ENCODE measurements at places on chromosomes 16 and 17.

- no peak for DNase-seq
Measured at GRCh38 chr17:80151333-80151732, 4.4 kb upstream of the EIF4A3 start.

DNA sequence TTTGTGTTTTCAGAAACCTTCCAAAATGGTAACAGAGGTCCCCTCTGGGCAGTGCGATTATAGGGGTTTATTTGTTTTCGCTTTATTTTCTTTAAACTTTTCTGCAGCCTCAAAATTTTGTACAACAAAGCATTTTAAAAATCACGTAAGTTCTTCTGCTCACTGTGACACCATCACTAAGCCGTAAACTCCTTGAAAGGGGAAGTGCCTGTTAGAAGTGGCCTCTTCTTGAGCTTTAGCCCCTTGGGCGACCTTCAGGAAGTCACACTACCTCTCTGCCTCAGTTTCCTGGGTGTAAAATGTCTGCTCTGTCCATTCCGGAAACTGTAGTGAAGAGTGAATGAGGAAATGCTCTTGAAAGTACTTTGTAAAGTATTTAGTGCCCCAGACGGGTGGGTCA, 26.6 kb downstream of the ARHGAP27 start:
- no peak for DNase-seq

DNA sequence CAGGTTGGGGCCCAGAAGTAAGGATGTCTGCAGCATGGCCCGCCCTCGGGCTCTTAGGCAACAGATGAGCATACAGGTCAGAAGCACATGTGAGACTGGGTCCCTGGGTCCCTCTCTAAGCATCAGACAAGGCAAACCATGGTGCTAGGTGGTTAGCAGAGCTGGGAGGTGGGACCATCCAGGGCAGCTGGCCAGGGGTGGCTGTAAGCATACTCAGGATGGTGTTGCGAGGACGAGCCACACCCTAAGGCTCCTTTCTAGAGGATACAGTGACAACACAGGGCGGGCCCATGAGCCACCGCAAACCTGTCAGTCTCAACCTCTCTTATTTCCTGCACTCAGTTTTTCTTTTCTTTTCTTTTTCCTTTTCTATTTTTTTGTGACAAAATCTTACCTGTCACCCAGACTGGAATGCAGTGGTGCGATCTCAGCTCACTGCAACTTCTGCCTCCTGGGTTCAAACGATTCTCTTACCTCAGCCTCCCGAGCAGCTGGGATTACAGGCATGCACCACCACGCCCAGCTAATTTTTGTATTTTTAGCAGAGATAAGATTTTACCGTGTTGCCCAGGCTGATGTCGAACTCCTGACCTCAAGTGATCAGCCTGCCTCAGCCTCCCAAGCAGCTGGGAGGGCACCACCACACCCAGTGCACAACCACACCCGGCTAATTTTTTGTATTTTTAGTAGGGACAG, 3.6 kb downstream of the FA2H start:
- no peak for DNase-seq

- DNase-seq, result no peak
Measured at GRCh38 chr17:14459955-14460354, 159.1 kb downstream of the HS3ST3B1 start.

DNA sequence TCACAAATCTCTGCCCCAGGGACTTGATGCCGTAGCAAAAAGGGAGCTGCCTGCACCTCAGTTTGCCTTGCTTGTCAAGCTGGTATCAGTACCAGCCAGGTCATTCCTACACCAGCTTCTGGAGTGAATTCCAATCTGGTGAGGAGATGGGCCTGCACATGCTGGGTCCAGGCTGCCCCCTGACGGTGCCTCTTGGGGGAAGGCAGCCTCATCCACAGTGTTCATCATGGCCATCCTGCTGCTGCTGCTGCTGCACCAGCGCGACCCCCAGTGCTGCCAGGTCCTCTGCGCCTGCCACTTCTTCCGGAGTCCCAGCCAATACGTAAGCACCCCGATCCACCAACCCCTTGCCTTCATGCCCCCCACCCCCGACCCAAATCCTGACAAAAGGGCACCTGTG, 8.3 kb downstream of the MRPL27 start:
- no peak for DNase-seq

DNA sequence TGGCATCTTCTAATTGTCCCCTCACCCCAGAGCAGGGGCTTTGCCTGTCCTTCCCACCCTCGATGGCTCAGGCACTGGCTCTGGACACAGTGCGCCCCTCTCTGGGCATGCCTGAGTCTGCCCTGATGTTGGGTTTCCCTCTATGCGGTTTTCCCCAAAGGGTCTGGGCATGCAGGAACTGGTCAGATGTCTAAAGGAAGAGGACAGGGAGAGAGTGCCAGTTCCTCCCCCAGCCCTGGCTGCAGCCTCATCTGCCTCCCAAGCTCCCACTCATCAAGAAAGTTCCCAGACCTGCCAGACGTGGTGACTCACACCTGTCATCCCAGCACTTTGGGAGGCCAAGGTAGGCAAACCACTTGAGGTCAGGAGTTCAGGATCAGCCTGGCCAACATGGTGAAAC, 41.3 kb upstream of the PABPN1L start:
- DNase-seq, result no peak

DNA sequence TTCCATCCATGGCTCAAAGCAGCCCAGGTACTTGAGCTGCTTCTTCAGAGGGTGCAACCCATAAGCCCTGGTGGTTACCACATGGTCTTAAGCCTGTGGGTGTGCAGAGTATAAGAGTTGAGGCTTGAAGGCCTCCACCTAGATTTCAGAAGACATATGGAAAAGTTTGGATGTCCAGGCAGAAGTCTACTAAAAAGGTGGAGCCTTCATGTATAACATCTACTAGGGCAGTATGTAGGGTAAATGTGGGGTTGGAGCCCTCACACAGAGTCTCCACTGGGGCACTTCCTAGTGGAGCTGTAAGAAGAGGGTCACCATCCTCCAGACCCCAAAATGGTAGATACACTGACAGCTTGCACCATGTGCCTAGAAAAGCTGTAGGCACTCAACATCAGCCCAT, 120.9 kb downstream of the HS3ST3A1 start:
- no peak for DNase-seq

DNA sequence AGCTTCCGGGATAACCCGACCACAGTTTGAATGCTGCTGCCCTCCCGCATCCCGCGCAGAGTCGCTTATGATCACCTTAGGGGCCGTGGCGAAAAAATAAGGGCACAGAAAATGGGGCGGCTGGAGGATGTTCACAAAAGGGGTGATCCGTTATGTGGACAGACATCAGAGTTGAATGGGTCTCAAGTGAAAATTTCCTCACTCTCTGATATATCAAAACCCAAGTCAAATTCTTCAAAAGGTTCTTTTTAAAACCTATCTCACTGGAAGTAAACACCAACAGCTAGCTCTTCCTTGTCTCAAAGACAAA, 400 bp upstream of the CEP112 start:
- DNase-seq, result no peak

DNA sequence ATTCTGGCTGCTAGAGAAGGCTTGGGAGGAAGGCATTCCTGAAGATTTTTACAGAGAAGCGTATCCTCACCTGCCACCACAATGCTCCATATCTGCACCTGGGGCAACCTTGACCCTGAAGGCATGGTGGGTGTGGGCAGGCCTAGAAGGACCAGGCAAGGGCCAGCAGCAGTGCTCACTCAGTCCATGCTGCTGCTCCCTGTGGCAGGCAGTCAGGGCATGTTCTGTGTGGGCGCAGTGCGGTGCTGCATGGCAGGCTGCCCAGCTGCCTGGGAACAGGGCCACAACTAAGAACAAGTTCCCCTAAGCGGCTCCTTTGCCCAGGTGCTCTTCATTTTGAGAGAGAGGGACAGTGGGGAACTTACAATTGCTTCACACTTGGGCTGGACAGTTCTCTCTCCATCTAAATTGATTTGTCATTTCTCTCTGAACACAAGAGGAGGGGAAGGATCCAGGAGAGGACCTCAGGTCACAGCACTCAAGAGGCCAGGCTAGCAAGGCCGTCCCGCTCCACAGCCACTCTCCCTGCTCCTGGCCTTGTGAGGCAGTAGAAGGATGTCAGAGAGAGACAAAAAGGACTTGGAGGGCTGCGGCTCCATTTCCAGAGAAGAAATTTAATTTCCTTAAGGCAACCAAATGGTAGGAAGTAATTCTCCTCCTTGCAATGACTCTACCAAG, 158.8 kb downstream of the AATF start:
- no peak for DNase-seq

GRCh38 chr16:66471716-66472393, 44.8 kb downstream of the BEAN1 start:
- DNase-seq, result no peak

- DNase-seq, result no peak
Measured at GRCh38 chr17:79080349-79080748, 5.7 kb downstream of the ENGASE start.

DNA sequence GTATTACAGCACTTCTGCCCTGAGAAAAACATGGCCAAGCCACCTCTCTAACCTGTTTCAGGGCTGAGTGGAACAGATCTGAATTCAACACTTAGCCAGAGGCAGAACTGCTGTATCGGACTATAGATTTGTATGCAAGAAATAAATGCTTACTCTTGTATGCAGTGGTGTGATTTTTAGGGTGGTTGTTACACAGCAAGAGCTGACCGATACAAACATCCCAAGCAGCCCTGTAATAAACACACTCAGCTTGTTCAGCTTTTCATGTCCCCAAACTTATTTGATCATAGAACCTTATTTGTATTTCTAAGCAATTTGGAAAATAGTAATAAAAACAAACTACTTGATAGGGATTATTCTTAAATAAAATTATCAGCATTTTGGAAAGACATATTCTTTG, 84.9 kb upstream of the RPH3AL start:
- DNase-seq, result no peak

DNA sequence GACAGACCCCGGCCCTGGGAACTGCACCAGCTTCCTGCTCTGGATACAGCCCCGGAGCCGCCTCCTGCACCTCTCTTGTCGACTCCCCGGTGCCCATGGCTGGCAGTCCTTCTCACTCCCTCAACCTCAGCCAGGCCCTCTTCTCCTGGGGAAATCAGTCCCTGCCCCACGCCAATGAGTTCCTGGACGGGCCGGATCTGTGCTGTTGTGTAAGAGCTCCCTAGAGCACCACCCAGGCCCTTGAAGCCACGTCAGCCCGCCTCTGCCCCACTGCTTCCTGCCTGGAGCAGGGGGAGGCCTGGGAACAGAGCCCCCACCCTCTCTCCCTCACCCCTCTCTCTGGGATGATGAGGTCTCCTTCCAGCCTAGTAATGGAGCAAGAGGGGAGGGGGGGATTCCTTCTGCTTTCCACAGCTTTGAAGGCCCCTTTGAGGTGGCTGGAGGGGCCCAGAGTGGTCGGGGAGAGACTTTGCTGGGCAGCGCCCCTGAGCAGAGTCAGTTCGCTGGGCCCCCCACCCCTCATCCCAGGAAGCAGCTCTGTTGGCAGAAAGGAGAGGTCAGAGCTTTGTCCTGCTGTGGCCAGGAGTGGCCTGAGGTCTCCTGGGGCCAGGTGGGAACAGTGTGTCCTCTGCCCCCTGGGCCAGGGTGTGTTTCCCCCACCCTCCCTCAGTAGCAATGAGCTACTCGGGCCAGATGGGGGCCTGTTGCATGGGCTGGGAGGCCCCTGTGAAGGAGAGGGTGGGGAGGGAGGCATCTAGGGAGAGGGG, 3.8 kb downstream of the PRR29 start:
- no peak for DNase-seq

DNA sequence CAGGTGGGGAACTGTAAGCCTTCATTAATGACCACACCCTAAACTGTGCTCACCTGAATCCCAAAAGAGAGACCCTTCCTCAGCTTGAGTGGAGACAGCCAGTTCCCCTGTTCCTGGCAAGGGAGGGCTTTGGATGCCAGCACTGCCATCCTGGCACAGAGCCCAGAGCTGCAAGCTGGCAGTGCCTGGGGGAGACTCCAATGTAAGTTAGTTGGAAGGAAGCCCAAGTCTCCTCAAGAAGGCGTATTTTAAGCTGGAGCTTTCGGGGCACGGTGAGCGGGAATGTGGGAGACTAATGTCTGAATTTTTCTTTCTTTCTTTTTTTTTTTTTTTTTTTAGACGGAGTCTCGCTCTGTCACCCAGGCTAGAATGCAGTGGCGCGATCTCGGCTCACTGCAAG, 4.7 kb downstream of the CDC42EP4 start:
- DNase-seq, result no peak

GRCh38 chr16:85133290-85133599, 21.0 kb upstream of the CIBAR2 start:
- no peak for DNase-seq

DNA sequence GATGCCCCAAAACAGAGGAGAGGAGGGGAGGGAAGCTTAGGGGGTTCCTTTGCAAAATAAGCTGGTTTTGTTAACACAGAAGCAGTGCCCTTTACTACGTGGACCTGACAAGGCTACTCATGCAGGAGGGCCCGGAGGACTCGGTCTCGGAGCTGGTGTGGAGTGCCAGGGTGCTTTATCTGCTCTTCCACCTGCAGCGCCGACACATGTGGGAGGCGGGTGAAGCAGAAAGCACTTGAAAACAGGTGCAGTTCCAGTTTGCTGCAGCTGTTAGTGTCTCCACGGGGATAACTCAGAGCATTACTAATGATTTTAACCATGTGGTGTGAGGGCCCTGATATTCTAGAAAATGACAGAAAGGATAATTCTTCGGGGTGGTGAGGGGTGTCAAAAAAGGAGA, 35.0 kb upstream of the MNT start:
- DNase-seq, result no peak

- DNase-seq, result no peak
Measured at GRCh38 chr17:48308581-48308980, 121.4 kb downstream of the SKAP1 start.

DNA sequence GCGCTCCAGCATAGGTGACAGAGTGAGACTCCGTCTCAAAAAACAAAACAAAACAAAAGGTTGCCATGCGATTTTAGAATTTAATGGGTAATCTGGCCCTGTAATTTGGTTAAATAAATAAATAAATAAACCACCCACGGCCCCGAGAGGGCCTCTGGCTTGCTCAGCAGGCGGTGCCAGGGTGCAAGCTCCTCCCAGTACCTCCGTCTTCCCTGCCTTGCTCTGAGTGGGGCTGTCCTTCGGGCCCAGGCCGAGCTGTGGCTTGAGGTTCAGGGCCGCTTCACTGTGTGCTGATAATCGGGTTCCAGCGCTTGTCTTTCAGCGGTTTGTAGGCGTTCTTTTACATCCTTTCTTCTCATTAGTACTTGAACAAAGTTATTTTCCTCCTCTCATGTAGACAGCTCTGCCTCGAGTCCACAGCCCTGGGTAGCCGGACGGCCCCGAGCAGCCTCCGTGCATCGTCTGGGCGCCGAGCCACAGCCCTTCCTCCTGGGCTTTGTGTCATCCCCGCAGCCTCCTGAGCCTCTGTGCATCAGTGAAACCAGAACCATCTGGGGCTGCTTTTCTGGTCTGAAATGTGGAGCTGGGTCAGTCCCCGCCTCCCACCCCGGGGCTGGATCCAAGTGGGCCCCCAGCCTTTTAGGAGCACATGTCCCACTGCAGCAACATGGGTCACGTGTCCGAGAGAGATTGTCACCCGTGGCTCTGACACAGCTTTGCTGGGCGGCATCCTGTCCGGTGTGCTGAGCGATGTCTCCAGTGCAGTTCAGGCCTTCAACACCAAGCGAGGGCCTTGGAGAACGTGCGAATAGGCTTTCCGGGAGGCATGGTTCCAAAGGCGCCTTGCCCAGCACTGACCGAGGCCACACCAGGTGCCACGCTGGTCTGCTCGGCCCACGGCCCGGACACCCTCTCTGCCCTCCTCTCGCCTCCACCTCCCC, 157.4 kb upstream of the CHMP6 start:
- no peak for DNase-seq

- no peak for DNase-seq
Measured at GRCh38 chr16:50169555-50170096, 16.5 kb downstream of the TENT4B start.

All from T-helper 9 cell (primary cell).